ENCODE measurements at places on chromosomes 1 and 21. TPM values are rescaled to one million over a fixed set of nuclear protein-coding genes. Genes with fewer than 3 reads are reported as not detected.

Gene MAP10
- total RNA-seq: 0.83 TPM

Gene PPM1J
- total RNA-seq: 0.75 TPM

Gene GSTM5
- total RNA-seq: not detected

Gene ALPL
- 0.50 TPM for total RNA-seq

Gene GIPC2
- 0.03 TPM for total RNA-seq
